ENCODE measurements at places on chromosomes 13 and 19.

DNA sequence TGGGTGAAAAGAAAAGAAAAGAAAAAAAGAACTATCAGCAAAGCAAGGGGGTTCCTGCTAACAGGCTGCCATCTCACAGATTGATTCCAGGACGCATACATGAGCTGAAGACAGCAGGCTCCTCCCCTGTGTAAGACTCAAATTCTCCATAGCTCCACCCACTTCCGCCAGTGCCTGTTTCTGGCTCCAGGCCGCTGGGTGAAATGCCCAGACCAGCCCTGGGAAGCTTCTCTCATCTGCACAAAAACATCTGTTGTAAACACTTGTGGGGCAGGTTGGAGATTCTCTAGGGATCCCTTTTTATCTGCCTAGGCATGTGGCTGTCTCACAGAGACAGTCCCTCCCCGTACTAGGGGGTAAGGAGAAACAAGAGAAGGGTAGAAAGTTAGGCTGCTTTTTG lies 1054.4 kb upstream of the SPRY2 start:
- DNase-seq, result no peak

DNA sequence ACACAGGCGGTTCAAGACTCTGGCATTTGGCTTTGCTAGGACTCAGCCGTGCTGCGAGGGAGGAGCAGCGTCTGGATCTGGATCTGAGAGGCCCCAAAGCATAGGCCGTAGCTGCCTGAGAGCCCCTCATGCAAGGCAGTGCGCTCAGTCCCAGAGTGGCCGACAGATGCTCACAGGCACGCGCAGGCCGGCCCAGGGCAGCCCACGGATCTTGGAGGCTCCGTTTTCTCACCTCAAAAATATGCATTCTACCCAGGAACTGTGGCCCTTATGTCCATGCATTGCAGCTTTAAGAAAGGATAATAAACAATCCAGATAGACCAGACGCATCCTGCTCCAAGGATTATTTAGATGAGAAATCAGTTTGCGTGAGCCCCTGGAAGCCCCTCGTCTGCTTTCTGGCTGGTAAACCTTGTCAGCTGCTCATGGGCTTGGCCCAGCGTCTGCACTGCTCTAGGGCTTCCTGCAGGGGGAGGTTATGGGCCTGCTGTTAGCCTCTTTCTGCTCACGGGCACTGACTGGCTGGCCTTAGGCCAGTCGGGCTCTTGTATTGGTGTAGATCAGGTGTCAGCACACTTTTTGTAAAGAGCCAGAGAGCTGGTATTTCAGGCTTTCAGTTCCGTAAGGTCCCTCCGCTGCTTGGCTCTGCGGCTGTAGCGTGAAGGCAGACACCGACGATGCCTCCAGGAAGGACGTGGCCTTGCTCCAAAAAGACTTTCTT lies 24.2 kb downstream of the TEX29 start:
- no peak for DNase-seq

GRCh38 chr13:52371736-52372247 lies 34.2 kb downstream of the THSD1 start:
- no peak for DNase-seq

- no peak for DNase-seq
Measured at GRCh38 chr19:34574704-34575103, 93.1 kb downstream of the WTIP start.

- no peak for DNase-seq
Measured at GRCh38 chr19:19217099-19217498, 5.3 kb downstream of the NCAN start.

DNA sequence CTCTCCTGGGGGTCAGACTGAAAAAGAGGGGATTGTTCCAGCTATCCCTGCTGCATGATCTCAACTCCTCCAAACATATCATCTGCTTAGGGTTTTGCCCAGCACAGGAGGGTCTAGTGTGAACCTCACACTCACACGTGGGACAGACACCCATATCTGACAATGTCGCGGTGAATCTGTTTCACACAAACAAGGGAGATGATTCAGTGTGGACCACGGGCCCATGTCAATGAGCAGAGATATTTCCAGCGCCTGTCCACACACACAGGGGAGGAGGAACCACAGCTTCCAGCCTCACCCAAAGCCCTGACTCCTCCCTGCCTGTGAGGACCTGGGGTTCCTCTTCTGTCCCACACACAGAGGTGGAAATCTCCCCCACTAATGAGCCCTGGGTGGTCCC lies 29.6 kb upstream of the KIR3DL3 start:
- no peak for DNase-seq

DNA sequence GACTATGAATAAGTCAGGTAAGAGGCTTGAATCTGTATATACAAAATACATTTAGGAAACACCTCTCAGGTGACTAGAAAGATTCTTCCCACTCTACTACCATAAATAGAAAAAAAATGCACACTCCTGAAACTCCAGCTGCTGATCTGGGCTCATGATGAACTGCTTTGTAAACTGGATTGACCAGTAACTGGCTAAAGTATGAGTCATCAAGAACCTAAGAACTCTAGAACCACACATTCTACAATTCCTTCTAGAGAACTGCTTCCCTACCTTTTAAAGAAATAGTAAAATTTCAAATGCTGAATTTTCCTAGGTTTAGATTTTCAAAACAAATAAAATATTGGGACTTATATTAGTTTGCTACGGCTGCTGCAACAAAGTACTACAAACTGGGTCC lies 55.2 kb downstream of the ELF1 start:
- no peak for DNase-seq

DNA sequence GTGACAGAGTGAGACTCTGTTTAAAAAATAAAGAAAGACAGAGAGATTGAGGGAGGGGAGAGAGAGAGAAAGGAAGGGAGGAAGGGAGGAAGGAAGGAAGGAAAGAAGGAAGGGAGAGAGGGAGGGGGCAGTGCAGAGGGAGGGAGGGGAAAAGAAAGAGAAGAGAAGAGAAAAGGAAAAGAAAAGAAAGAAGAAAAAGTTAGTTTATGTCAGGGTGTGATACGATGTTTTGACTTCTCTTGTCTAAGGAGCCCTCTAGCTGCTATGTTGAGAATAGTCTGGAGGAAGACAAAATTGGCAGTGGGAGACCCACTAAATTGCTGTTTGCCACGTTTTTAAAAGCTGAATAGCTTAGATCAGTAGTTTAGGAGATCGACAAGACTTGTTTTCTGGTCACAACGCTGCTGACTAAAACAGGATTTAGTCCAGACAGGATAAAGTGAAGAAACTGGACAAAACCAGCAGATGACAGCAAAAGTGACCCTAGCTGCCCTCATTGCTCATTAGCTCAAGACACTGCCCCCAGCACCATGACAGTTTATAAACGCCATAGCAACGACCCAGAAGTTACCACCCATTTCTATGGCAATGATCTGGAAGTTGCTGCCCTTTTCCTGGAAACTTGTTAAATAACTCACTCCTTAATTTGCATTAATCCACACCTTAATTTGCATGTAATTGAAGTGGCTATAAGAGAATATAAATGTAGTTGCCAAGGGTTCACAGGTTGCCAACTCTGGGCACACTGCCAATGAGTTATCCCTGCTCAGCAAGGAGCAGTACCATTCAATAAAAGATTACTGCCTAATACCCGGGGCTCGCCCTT lies 11.1 kb downstream of the TEX101 start:
- no peak for DNase-seq

DNA sequence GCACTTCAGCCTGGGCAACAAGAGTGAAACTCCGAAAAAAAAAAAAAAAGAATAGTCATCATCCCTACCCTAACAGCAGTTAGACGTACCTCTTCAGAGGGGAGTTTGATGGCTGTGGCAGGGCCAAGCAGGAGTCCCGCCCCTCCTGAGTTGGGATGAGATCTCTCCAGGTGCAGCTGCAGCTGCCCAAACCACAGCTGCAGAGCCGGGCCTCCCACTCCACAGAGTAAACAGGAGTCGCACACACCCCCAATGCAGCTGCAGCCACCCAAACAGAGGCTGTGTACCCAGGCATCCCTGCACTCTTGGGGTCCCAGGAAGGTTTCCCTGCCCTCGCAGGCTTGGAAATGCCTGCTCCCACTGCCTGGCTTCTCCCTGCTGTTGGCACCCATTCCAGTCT lies 17.4 kb upstream of the MLLT1 start:
- no peak for DNase-seq

DNA sequence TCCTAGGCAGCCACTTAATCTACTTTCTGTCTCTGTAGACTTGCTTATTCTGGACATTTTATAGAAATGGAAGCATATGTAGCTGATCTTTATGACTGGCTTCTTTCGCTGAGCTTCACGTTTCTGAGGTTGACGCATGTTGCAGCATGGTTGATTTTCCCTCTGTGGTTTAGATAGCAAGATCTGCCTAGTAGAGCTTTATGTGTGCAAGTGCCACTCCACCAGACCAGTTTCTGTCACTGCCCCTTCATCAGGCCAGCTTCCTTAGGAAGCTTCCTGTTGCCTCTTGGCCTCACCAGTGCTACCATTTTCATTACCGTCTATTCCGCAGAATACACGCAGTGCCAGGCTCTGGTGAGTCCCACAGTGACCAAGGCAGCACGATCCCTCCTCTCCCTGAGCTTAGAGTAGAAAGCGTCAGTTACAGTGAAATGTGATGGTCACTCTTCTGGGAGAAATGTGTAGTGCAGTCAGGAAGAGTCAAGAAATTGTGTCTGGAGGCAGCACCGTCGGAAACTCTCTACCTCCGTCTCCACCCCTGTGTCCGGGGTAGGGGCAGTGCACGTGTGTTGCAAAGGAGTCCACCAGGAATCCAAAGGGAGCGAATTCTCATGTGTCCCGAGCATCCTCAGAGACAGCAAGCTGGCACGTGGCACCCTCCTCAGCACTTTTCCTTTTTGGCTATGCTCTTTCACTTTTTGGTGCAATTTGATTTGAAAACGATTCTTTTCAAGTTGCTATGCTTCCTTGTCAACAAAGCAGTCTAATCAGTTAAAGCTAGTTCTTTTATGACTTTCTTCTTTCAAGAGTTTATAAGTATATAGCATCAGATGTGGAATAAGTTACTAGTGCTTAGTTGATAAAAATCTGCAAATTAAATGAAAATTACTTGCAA lies 45.4 kb upstream of the GPR183 start:
- DNase-seq, result peak; percentile 61

DNA sequence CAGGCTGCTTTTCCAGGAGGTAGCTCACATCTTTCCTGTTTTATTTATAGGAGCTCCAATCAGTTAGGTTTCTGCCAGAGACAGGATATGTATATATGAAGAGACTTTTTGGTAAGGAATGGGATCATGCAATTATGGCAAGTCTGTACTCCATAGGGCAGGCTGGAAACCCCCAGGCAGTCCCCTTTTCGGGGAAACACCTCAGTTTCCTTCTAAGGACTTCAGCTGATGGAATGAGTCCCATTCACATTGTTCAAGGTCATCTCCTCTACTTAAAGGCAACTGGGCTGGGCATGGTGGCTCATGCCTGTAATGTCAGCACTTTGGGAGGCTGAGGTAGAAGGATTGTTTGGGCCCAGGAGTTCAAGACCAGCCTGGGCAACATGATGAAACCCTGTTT lies 10.9 kb upstream of the SLC25A42 start:
- DNase-seq, result no peak

DNA sequence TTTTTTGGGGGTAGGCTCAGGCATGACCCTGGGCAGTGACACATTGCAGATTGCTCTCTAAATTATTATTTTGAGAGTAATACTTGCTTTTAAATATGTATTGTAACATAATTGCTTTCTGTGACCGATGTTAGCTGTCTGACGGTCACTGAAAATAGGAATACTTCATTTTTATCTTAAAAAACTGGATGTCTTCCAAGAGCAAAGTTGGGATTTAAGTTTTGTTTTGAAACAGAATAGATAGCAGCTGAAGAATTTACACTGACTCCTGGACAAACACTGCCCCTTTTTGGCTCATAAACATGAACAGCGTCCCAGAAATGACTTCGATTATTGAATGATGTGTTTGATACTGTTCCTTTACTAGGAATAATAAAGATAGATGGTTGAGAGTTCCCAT lies 535.9 kb downstream of the GPC5 start:
- no peak for DNase-seq

DNA sequence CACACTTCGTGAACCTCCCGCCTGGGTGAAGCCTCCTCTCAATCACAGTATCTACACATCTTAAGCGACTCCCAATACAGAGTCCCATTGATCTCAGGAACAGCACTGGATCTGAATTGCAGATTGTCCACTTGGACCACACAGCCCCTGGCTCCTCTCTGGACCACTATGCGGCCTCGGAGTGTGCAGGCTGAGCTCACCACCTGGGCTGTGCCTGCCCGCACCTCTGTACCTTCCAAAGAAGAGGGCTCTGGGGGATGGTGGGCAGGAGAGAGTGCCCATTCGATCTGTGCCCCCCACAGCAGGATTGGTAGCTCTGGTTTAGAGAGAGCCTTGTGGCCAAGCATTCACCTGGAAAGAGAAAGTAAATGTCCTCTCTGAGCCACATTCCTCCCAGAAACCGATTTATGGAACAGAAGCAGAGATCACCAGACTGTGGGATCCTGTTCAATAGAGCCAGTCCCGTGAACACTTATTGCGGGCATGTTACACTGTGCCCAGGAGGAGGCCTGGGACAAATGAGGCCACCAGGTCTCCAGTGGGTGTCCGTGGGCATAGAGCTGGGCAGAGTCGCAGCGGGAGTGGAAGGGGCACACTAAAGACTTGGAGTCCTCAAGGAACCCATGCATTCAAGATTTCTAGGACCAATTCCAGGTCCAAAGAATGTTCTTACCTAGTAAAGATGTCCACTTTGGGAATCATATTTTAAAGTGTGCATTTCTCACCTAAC lies 141.6 kb upstream of the SOX1 start:
- DNase-seq, result no peak

GRCh38 chr19:482186-483041 lies 13.9 kb upstream of the MADCAM1 start:
- DNase-seq, result no peak

GRCh38 chr13:46179491-46179908 lies 2.5 kb downstream of the LCP1 start:
- peak; percentile 71 for DNase-seq

DNA sequence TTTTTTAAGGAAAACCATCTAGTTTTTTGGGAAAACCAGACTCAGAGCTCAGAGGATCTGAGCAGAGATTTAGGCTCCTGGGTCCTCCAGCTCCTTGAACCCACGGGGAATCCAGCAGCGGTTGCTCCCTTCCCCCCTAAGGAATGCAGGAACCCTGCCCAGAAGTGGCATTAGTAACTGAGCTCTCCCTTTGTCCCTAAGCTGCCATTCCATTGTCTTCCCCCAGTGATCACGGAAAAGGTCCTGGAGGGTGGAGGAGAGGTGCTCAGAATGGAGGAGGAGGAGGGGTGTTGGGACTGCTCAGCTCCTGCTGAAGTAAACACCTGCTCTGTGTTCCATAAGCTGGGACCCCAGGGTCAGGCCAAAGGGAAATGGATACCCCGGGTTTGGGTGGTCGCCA lies 16.8 kb upstream of the OR1M1 start:
- DNase-seq, result no peak

- no peak for DNase-seq
Measured at GRCh38 chr13:43157796-43158195, 134.4 kb downstream of the DNAJC15 start.

GRCh38 chr13:92436924-92437323 lies 789.7 kb upstream of the GPC6 start:
- DNase-seq, result no peak

- no peak for DNase-seq
Measured at GRCh38 chr13:110643324-110643723, 28.0 kb downstream of the NAXD start.
